ENCODE measurements at places on chromosomes 6 and 20.
A peak's percentile ranks its signal among the peaks of the same experiment; 100 is the strongest.

GRCh38 chr6:17986656-17987446 is 584 bp downstream of the KIF13A start:
- peak; percentile 42 for DNase-seq

DNA sequence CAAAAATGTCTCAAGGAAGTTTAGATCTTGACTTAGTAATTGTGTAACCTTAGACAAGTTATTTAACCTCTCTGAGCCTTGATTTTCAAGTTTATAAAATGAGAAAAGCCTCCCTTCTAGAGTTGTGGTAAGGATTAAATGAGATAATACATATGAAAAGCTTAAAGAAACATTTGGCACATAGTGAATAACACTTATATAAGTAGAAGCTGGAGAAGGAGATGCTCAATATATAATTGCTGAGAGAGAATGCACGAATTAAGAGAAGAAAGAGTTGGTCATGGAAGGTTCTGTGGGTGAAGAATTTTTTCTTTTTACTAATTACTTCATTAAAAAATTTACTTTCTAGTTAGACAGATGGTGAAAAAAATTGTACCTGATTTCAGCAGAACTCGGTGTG is 5.3 kb downstream of the ACSS2 start:
- DNase-seq, result no peak

- no peak for DNase-seq
Measured at GRCh38 chr20:8432435-8433148, 300.5 kb downstream of the PLCB1 start.

DNA sequence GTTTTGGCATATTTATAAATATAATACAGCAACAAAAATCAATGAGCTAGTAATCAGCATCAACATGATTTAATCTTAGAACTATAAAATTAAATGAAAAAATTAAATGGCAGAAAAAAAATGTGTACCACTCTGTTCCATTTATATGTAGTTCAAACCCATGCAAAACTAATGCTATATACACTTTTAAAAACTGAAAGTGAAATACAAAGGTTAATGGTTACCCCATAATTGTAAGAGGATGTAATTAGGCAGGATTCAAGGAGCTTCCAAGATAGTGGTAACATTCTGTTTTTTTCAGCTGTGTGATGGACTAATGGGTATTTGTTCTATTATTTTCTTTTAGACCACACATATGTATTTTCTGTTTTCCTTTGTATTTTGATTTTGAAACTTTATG is 492.1 kb downstream of the UTRN start:
- DNase-seq, result no peak

- no peak for DNase-seq
Measured at GRCh38 chr20:47392015-47392720, 35.7 kb upstream of the ZMYND8 start.

GRCh38 chr6:100372326-100373091 is 92.2 kb downstream of the SIM1 start:
- no peak for DNase-seq

DNA sequence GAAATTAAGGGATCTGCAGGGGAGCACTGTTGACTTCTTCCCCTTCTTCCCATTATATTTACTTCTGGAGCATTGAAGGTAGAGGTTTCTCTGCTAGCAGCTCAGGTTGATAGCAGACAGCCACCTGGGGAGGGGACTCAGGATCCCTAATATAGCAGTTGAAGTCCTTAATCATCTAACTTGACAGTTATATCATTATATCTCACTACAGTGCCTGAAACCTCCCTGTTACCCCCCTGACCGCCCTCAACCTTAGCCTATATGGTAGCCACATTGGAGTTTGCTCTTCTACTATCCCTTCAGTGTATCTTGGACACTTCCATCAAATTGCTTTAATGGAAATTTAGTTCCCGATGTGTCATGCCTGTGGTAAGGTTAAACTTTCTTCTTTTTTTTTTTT is 7.0 kb downstream of the RALGAPB start:
- DNase-seq, result no peak

DNA sequence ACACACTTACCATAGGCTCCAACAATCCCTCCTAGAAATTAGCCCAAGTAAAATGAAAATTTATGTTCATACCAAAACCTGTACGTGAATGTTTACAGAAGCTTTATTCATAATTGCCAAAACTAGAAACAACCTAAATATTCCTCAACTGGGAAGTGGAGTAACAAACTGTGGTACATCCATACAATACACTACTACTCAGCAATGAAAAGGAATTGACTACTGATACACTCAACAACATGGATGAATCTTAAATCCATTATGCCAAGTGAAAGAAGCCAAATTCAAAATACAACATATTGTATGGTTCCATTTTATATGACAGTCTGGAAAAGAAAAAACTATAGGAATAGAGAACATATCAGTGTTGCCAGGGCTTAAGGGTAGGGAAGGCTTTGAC is 19.7 kb upstream of the MMP24 start:
- no peak for DNase-seq

DNA sequence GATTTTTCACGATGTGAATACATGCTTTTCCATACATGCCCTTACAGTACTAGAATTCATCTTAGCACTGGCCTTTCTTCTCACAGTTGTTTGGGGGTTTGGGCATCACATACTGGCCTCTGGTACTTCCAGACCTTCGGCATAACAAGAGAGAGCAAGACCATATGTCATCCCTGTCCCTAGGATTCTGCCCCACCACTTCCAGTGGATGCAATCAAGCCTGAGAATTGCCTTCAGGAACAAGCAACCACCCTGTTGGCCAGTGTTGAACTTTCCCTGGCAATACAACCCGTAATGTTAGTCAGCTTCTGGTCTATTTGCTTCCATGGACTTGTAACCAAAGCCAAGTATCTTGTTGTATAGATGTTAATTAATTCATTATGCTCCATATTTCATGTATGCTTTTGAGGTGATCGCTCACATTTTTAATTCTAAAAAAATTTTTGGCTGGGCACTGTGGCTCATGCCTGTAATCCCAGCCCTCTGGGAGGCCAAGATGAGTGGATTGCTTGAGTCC is 15.4 kb upstream of the SLPI start:
- no peak for DNase-seq

GRCh38 chr6:143060806-143061596 is at the start of gene AIG1:
TSS of gene AIG1 (plus strand) at chr6:143060889. CDS start at chr6:143060926, 37 bp downstream.
- DNase-seq, result peak; percentile 6

DNA sequence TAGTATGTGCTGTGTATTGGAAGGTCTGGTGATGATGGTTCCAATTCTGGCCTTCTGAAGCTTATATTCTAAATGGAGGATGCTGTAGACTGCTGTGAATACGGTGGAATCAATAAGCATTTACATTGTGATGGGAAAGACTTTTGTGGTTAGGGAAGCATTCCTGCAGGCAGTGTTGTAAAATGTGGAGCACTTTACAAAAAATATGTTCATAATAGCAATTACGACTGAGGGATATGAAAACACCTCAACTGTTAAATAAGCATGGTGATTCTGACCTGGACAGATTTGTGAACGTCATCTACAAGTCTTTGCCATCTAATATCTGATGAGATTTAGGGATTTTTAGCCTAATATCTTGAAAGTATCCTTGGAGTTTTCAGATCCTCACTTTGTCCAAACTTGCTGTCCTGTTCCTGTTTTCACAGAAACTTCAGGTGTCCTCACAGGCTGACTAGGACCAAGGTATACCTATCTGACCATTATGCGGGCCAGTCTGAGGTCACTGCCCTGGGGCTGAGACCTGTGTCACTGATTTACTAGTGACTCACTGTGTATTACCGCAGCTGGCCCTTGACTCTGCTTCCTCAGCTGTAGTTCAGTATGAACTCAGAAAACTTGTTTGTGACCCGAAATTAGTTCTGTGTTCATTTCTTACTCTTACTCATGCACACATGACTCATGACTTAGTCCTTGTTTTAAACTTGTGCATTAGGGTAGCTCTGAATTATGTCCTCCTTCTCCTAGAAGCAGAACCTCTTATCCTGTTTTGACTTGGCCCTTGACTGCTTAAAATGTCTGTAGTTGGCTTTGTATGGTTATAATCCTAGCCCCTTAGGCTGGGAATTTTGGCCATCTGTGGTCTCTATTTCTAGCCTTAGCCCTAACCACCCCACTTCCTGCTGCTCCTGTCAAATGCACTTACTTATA is 343.0 kb downstream of the CDKAL1 start:
- no peak for DNase-seq

- no peak for DNase-seq
Measured at GRCh38 chr6:132218059-132218696, 183.1 kb downstream of the MOXD1 start.

- DNase-seq, result no peak
Measured at GRCh38 chr20:21840991-21841390, 135.5 kb downstream of the PAX1 start.

DNA sequence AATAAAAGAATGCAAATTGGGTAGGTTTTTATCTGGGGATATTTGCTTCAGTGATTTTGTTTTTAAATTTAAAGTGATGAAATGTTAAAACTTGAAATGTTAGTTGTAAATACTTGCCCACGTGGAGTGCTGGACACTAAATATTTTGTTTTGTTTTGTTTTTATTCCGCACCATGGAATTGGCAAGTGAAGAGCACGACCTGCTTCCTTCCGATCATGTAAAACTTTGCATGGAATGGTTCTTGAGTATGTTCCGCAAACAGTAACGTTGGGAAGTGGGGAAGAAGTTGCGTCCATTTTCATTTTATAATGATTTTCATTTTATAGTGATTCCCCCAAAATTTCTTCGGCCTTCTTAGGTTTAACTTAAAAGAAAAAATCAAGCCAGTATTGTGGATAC is 765 bp downstream of the IRAK1BP1 start:
- no peak for DNase-seq

GRCh38 chr6:91659891-91660290 is 1073.0 kb upstream of the MAP3K7 start:
- no peak for DNase-seq

DNA sequence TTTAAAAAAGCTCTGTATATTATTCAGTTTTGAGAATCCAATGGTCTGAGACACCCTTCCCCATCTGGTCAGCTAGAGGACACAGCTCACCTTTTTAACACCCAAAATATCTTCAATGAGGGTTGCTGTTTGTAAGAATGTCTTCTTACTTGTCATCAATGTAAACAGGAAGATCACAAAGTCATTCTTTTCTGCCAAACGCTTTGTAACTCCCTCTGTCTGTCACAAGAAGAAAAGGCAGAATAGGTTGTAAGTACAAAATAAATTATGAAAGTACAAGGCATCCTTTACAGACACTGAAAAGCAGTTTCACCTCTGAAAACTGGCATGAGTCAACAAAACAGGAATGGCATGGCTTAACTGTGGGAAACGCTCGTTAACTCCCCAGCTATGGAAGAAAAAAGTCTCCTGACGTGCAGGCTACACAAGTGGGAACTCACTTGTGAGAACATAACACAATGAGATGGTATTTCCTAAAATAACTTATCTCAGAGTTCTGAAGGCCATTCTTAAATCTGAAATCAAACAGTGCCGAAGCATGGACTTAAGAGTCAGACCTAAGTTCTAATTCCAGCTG is 42.7 kb downstream of the TRPC4AP start:
- DNase-seq, result no peak

- no peak for DNase-seq
Measured at GRCh38 chr6:79436241-79436640, 101.0 kb downstream of the LCA5 start.

- no peak for DNase-seq
Measured at GRCh38 chr20:44028868-44029847, 114.5 kb downstream of the TOX2 start.

DNA sequence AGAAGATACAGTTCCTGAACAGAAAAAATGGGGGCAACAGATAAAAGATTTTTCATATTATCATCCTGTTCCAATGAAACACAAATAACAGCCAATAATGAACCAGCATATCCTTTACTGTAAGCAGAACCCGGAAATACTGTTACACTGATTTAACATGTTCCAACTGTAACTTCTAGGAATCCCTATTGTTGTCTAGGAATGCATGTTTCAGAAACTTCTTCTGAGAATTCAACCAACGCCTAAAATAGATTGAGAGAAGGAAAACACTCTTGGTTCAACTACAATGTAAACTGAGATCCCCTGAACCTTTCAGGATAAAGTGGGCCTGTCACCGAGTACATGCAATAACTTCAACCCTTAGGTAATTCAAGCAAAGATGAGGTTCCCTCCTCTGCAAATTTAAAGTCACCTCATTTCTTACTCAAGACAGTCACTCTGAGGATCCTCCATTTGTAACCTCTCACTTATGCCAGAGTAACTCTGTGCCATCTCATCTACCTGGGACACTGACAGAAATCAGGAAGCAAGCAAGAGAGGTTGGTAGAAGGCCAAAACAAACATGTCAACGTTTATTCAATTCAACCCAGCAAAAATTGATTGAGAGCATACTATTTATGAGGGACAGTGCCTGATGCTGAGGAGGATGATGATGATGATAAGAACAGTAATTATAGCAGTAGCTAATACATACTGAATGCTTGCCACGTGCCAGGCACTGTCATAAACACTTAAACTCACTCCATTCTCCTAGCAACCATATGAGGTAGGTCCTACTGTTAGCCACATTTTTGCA is 14.1 kb downstream of the UBE3D start:
- no peak for DNase-seq

DNA sequence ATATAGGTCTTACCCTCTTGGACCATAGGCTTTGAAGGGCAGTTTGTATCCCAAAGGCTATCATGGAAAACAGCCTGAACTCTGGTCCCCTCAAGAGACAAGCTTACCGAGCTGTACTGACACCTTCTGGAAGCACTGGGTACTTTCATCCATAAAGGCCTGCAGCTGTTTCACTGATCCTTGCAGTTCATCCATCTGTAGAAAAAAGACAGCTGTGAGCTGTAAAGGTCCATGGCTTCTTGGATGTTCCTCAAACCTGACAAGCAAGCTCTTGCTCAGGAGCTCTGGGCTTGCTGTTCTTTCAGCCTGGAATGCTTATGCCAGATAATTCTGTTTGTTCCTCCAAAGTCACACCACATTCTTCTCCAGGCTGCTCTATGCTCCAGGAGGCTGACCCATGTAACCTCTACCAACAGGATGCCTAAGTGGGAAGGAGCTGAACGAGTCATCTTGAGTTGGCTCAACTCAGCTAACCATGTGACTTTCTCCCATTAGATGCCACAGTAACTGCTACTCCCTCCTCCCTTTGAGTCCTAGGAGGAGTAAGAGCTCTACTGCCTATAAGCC is 8.8 kb upstream of the NDRG3 start:
- peak; percentile 68 for DNase-seq

DNA sequence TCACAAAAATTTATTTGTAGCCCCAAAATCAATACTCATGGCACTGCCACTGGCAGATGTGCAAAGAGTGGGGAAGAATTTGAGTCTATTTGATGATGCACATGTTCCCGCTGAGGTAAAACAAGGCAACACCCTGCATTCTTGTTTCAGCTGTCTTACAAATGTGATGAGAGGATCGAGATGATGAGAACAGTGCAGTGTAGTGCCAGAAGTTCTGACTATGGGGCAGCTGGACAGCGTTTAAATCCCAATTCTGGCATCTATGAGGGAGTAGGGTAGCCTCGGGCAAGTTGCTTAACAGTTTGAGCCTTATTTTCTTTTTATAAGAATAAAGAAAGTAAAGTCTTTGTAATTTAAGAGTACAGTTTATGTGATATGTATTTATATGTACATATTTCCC is 296.7 kb upstream of the FKBP1C start:
- no peak for DNase-seq

GRCh38 chr6:127053032-127053874 is 65.2 kb upstream of the RSPO3 start:
- DNase-seq, result no peak
